ENCODE measurements at places on chromosomes 2 and 18.

- DNase-seq = no peak
Observed at GRCh38 chr2:140734992-140735391, 1395.8 kb downstream of the LRP1B start.

DNA sequence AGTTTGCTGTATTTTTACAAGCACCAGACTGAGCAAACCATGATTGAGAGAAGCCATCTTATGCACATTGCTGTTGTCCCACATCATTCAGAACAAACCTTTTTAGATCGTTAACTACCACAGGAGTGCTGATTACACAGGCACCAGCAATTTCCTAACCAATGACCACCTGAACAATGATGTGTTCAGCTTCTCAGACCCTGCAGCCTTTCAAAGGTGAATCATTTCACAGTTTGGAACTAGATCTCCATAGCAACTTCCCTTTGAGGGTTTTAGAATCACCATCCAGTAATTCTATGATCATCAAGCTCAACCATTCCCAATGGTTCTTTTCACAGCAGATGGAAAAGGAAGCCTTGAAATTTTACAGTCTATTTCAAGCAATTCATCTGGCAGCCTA lies 71.4 kb downstream of the OLA1 start:
- no peak for DNase-seq

DNA sequence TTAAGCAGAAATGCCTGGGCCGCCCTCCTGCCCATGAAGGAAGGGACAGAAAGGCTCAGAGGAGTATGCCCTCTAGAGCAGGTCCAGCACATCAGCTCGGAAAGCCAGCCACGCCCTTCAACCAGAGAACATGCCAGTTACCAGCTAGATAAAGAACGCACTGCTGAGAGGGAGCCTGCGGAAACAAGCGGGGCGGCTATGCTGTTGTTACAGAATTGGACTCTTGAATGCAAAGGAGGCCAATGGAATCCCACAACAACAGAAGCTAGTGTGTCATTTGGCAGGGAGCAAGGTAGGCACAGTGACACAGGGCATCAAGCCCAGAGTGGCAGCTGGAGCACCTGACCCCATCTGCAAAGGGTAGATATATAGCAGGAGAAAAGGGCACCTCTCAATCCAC lies 242.9 kb upstream of the ID2 start:
- no peak for DNase-seq

- no peak for DNase-seq
Observed at GRCh38 chr2:69518841-69519240, 81.6 kb upstream of the NFU1 start.

DNA sequence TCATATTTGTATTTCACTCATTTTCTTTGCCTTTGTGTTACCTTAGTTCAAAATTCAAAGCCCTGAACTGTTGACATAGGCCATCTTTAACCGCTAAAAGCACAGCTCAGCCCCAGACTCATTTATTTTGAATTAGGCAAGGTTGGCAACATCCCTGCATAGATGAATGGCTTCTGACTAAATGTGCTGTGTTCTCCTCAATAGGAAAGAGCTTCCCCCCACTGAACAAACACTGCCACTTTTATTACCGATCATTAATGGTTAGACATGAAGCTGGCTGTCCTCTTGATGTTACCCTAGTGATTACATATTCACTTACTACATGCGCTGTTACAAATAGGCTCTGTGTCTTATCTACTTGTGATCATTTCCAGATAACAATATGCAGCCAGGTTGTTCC lies 170.7 kb downstream of the ADCYAP1 start:
- DNase-seq = no peak

GRCh38 chr18:76339246-76339620 lies 155.8 kb downstream of the ZNF516 start:
- no peak for DNase-seq

DNA sequence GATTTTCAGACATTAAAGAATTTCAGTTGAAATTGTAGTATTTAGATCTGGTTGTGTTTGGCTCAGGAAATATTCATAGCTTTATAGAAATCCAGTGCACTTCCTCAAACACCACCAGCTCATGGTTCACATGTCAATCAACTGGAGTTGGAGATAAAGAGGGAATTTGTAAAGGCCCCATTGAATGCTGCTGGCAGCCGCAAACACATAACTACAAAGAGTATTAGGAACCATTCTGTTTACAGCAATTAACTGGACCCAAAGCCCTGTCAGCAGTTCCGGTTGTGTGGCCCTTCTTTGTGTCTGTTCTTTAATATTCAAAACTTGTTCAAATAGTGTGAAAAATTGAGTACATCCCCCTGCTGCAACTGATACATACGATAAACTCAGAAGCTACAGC lies 107.4 kb upstream of the LRRTM4 start:
- DNase-seq = no peak

- DNase-seq = no peak
Observed at GRCh38 chr2:236600892-236601291, 31.3 kb downstream of the ACKR3 start.

- no peak for DNase-seq
Observed at GRCh38 chr2:73250872-73251846, 17.1 kb downstream of the CCT7 start.

DNA sequence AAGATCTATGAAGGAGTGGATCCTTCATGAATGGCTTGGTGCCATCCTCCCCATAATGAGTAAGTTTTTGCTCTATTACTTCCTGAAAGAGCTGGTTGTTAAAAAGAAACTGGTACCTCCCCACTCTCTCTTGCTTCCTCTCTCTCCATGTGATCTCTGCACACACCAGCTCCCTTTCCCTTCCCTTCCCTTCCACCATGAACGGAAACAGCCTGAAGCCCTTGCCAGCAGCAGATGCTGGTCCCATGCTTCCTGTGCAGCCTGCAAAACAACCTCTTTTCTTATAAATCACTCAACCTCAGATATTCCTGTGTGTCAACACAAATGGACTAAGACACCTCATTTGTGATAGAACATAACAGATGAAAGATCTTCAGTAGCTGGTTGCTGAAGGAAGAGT lies 303.5 kb upstream of the ACVR2A start:
- no peak for DNase-seq

GRCh38 chr2:69505710-69506109 lies 68.5 kb upstream of the NFU1 start:
- DNase-seq = no peak

DNA sequence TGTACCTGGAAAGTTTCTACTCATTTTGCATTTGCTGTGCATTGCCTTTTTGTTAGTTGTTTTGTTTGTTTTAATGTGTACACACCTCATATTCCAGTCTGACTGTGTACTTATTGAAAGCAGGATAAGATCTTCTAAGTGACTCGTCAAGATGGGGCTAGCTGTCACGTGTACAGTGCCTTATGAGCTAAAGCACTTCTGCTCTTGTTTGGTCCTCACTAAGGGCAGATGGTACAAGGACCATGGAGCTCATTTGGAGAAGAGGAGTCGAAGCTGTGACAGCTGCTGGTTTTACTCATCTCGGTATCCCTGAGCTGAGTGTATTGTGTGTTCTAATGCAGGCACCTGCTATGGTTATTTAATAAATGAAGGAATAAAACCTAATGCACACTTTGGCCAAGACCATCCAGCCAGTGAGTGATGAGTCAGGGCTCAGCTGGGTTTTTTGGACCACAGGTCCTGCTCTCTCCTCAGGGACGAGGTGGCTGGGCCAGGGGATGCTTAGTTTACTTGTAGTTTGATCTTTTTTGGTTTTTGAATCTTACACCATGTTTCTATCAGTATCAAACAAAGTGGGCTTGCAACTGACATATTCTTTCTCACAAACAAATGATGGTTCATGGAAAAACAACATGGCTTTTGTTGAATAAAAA lies 152.5 kb upstream of the APCDD1 start:
- no peak for DNase-seq

GRCh38 chr2:81196933-81197628 lies 892.5 kb upstream of the LRRTM1 start:
- DNase-seq = no peak

GRCh38 chr2:202624133-202624532 lies 10.6 kb upstream of the FAM117B start:
- DNase-seq = no peak

DNA sequence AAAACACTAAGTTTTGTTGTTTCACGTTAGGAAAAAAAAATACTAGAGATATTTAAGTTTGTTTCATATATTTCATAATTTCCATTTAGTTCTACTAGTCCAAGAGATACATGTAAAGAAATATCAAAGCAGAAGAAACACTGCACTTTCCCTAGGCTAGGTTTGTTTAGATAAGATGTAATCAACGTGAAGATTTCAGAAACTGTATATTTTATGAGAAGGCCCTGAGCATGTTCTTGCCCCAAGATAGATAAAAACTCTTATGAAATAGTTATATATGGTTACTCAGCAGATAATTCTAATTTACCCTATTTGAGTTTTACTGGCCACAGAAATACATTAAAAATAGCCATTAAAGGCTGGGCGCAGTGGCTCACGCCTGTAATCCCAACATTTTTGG lies 143.6 kb upstream of the CBLN2 start:
- DNase-seq = no peak

DNA sequence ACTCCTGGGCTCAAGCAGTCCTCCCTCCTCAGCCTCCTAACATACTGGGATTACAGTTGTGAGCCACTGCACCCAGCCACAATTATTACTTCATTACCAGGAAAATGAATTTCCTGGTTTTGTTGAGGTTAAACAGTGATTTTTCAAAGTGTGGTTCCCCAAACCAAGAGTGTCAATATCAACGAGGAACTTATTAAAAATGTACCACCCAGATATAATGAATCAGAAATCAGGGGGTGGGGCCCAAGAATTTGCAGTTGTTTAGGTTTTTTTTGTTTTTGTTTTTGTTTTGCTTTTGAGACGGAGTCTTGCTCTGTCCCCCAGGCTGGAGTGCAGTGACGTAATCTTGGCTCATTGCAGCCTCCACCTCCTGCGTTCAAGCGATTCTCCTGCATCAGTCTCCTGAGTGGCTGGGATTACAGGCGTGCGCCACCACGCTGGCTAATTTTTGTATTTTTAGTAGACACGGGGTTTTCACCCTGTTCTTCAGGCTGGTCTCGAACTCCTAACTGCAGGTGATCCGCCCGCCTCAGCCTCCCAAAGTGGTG lies 94.1 kb downstream of the WDSUB1 start:
- no peak for DNase-seq

GRCh38 chr2:205571360-205571959 lies 110.8 kb upstream of the NRP2 start:
- DNase-seq = no peak

DNA sequence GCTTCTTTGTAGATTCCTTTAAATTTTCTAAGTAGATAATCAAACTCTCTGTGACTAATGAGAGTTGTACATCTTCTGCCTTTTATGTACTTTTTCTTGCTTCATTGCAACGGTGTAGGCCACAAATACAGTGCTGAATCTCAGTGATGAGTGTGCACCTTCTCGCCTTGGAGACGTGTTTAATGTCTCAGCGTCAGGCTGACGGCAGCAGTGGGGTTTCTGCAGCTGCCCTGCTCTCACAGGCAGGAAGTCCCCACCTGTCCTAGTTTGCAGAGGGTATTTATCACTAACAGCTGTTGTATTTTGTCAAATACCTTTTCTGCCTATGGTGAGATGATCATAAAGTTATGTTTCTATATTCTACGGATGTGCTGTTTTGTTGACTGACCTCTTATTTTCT lies 13.3 kb downstream of the AGXT start:
- no peak for DNase-seq

GRCh38 chr2:170713543-170714380 lies 1.4 kb upstream of the SP5 start:
- no peak for DNase-seq

- no peak for DNase-seq
Observed at GRCh38 chr2:156333951-156334495, 1.5 kb upstream of the NR4A2 start.

GRCh38 chr2:227127201-227127600 lies 36.8 kb downstream of the COL4A4 start:
- DNase-seq = no peak

GRCh38 chr18:46333431-46334135 lies 229.4 kb downstream of the HAUS1 start:
- no peak for DNase-seq

GRCh38 chr2:205706769-205707381 lies 24.6 kb downstream of the NRP2 start:
- peak; percentile 71 for DNase-seq

DNA sequence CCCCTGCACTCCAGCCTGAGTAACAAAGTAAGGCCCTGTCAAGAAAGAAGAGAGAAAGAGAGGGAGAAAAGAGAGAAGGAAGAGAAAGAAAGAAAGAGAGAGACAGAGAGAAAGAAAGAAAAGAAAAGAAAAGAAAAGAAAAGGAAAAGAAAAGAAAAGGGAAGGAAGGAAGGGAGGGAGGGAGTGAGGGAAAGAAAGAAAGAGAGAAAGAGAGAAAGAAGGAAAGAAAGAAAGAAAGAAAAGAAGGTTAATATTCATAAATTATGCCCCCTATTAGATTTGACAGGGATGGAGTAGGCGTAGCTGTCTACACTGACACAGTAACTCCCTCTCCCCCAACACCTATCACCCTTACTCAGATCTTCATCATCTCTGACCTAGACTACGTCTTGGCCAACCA lies 202.3 kb downstream of the SP3 start:
- no peak for DNase-seq

DNA sequence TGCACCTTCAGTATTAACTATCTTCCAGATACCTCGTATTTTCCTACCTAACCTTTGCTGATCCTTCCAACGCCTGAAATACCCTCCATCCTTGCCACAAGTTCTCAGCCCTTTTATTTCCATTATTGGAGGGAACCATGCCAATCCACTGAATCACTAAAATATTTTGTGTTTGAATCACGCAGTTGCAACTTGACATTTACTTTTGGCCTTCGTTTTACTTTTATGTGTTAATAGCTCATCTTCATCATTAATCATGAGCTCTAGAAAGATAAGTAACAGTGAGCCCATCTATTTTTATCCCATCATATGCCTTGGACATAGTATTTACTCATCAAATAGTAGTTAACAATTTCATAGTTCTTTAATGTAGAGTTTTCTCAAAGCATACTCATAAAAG lies 463.2 kb downstream of the THSD7B start:
- DNase-seq = peak; percentile 56

- DNase-seq = no peak
Observed at GRCh38 chr2:191474464-191474863, 203.5 kb upstream of the NABP1 start.

DNA sequence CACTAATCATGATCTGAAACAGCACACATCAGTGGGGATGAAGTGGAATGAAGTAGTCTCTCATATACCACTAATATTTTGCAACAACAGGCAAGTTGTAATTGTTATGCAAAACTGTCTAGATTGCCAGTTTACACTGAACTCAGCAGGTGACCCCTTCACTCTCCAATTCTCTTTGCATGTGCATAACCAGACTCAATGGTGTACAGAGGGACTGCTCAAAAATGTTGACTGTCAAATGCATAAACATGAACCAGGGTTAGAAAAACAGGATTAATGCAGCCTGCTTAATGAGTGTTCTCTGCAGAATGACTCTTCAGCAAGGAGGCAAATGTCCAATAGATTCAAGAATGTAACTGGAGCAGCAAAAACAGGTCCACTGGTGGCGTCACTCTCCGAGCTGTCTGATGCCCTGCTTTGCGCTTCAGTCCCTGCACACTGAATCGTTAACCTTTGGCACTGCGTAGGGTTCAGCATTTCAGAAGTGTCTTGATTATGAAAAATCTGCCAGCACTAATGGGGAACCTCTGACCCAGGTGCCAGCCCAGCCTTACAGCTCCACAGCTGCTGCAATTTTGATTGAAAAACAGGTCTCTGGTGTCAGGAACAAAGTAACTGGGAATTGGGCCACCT lies 209.3 kb downstream of the TDRD15 start:
- DNase-seq = no peak

- no peak for DNase-seq
Observed at GRCh38 chr2:158204741-158205165, 103.1 kb downstream of the UPP2 start.

All from fibroblast of skin of left quadriceps (primary cell).